T-helper 1 cell (primary cell): ENCODE measurements at places on chromosomes 6 and 20.

GRCh38 chr20:2220298-2220697 is 75.5 kb upstream of the TGM3 start:
- no peak for DNase-seq

- DNase-seq: no peak
Observed at GRCh38 chr6:66699385-66699784, 992.4 kb upstream of the EYS start.

- DNase-seq: peak; percentile 54
Observed at GRCh38 chr6:41318654-41319565, 16.5 kb upstream of the NCR2 start.

DNA sequence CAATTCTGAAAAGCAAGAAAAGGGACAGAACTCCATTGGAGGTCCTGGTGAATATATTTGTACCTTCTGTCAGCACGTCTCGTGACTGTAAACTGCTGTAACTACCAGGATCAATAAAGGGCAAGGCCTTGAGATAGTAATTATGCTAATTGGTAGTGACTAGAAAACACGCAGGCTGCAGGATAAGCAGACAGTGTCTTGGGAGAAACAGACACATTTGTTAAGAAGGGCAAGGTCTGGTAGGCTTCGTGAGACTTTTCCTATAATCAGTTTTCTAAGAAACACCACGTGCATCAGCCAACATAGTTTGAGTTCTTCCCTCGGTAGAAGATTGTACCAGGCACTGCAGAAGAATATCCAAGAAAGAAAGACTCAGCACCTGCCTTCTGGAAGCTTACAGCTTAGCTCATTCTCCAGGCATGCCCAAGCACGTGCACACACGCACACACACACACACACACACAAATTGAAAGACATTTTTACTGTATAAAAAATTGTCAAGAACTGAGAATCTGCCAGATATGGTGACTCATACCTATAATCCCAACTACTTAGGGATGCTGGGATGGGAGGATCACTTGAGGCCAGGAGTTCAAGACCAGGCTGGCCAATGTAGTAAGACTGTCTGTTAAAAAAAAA is 167.0 kb upstream of the SASH1 start:
- DNase-seq: no peak

GRCh38 chr20:15882553-15882952 is 690.7 kb downstream of the KIF16B start:
- no peak for DNase-seq
